Suppressor macrophage treated with lipopolysaccharide for 4 hours (primary cell): ENCODE measurements at places on chromosomes 4 and X.

- no peak for DNase-seq
Measured at GRCh38 chr4:1834047-1834775, 21.7 kb downstream of the LETM1 start.

DNA sequence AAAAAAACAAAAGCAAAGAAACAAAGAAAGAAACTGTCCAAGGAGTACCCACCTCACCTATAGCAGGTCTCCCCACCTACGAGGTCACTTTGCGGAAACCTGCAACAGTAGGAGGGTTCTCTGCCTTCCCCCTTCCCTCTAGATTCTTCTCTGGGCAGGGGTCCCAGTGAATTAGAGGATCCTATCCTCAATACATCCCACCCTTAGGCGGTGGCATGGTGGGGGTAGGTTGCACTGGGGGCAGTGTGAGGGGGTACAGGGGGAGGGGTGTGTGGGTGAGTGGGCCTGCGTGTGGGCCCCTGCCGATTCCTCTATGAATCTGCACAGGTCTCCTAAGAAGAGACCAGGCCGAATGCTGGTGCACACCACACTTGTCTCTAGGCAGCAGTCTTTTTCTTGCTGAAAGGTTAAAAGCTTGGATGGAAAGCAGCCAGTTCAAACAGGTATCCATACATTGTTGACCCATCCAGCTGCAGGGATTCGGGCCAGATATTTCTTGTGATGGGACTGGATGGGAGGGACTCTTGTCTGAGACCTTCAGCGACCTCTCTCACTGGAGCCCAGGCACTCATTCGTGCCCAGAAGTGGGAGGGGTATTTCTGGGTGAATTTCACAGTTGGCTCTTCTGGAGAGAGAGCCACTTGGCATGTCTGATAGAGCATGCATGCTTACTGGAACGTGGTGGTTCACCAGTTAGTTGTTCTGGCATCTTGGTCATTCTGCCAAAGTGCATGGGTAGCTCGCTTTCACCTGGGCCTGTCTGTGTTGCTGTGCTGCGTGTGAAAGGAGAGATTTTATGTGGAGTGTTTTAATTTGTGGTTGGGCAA lies 65.6 kb downstream of the NBDY start:
- DNase-seq, result no peak

DNA sequence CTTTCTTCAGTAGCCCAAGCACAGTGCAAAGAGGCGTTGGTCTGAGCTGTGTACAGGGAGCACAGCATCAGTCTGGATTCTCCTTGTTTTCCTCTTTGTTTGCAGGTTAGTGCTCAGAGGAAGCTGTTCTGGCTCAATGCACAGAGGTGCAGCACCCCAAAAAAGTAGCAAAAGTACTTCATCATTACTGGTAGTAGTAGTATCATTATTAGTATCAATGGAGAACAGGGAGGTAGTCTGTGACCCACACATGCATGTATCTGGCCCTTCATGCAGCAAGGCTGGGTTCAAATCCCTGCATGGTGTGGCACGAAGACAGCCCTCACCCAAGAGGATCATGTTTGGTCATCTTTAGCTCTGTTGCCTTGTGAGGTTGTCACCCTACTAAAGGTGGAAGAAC lies 68.7 kb downstream of the CXXC4 start:
- DNase-seq, result no peak

DNA sequence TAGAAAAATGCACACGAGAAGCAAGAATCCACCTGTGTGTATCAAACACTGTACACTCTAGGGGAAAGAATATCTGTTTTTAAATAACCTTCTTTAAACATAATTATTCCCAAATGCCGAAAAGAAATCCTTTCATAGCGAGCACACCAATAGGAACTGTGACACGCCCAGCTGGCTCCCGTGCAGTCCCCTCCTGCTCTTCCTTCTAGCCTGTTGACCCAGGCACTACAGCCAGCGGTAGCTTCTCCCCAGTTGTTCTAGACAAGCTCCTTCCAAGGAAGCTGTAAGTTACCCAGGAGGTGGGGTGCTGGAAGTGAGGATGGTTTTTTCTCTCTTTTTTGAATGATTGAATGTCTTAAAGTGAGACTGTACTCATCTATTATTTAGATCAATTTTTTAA lies 19.5 kb upstream of the NOCT start:
- no peak for DNase-seq

DNA sequence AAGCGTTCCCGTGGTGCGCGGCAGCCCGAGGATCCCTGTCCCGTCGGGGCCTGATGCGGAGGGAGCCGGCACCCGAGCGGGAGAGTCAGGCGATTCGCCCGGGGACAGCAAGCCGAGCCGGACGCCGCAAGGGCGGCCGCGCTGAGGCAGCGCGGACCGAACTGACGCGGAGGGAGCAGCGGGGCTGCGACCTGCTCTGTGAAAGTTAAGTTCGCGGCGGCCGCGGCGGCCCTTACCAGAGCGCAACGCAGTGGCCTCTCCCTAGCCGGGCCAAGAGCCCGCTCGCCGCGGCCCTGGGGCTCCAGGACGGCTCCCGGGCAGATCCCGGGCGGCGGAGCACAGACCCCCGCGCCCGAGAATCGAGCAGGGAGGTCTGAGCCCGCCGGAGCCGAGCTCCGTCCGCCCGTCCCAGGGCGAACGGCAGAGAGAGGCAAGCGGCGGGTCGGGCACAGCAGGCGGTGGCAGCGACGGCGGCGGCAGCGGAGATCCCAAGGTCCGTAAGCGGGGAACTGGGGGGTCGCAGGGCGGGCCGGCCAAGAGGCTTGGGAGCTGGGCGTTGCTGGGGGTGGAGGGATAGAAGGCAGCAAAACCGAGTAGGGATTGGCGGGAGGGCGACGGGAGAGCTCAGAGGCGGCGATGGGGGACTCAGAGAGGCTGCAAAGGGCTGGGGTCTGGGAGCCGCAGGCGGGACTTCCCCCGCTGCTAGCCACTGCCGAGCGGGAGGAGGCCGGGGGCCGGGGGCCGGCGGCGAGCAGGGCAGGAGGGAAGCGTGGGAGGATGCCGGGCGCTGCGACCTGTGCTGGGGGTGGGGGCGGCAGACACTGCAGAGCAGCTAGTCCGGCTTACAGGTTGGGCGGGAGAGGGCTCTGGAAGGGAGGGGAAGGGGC lies 1.0 kb downstream of the GPR50 start:
- DNase-seq, result no peak

- DNase-seq, result no peak
Measured at GRCh38 chr4:11748164-11748872, 319.6 kb upstream of the HS3ST1 start.

GRCh38 chr4:21869978-21870745 lies 78.4 kb downstream of the KCNIP4 start:
- no peak for DNase-seq

DNA sequence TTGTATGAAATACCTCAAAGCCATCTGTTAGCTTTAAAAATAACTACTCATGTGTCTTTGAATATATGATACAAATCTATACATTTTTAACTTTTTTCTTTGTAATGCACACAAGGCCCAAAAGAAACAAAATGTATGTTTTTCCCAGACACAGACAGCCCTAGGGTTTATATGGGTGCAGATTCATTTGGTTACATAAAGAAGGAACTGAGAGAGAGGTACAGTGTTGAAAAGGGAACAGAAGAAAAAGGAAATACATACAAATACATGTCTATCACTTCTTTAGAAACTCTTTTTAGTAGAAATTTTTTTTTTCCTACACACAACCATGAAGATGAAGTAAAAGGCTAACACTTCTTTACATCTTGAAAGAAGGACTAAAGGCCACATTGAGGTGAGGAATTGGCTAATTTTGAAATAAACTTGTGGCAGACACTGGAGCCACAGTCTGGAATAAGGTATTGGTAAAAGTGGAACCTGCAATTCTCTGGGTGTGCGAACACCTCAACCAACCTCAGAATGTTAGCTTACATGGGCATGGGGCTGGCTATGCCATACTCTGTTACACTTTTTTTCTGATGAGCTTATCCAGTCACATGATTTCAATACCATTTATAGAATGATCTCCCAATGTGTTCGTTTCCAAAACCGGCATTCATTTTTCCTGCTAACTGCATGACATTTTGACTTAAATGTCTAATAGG lies 67.9 kb downstream of the FAM47C start:
- no peak for DNase-seq

- no peak for DNase-seq
Measured at GRCh38 chr4:158444621-158445020, 77.1 kb upstream of the RXFP1 start.

GRCh38 chr4:151407466-151408379 lies 1.3 kb upstream of the FHIP1A start:
- peak; percentile 36 for DNase-seq

- no peak for DNase-seq
Measured at GRCh38 chr4:120857312-120857711, 65.2 kb downstream of the PRDM5 start.

GRCh38 chr4:41882625-41883347 lies 52.4 kb upstream of the TMEM33 start:
- DNase-seq, result peak; percentile 57

- no peak for DNase-seq
Measured at GRCh38 chr4:146633471-146633800, 5.3 kb upstream of the POU4F2 start.

GRCh38 chr4:15751153-15751552 lies 27.0 kb upstream of the CD38 start:
- no peak for DNase-seq
